ENCODE measurements at places on chromosomes 12 and 14.

- no peak for DNase-seq
Measured at GRCh38 chr14:79090641-79091180, 920.5 kb downstream of the NRXN3 start.

DNA sequence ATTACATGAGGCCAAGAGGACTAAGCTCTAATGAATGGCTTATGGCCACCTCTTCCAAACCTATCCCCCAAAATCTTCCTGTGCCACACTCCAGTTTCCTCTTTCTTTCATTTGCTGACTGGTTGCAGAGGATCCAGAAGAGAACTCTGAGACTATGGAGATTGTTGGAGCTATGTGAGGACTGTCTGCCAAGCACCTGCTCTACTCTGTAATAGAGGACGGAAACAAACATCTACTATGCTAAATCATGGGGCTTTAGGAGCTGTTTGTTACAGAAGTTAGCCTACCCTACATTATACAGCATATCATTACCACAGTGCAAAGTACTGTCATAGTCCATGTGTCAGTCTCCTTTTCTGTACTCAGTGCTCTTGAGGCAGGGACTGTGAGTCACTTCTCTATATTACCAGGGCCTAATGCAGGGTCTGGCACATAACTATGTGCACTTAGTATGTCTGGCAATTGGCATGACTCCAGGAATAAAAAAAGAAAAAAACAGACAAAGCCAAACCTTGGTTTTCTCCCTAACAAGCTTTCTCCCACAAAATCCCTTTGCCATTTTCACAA, 95.1 kb downstream of the RPAP3 start:
- no peak for DNase-seq

- DNase-seq = no peak
Measured at GRCh38 chr12:26340649-26341048, 145.3 kb downstream of the SSPN start.

GRCh38 chr12:104498211-104498801, 41.6 kb downstream of the CHST11 start:
- DNase-seq = no peak

- no peak for DNase-seq
Measured at GRCh38 chr12:31899109-31899508, 60.1 kb upstream of the RESF1 start.

- no peak for DNase-seq
Measured at GRCh38 chr14:63770187-63770807, 42.4 kb upstream of the SGPP1 start.

GRCh38 chr12:5560265-5560664, 128.4 kb downstream of the NTF3 start:
- DNase-seq = no peak

- no peak for DNase-seq
Measured at GRCh38 chr14:100739306-100739705, 12.6 kb downstream of the DLK1 start.

GRCh38 chr12:47829584-47829983, 9.9 kb upstream of the HDAC7 start:
- DNase-seq = no peak

GRCh38 chr14:98791661-98792060, 480.3 kb downstream of the BCL11B start:
- no peak for DNase-seq

DNA sequence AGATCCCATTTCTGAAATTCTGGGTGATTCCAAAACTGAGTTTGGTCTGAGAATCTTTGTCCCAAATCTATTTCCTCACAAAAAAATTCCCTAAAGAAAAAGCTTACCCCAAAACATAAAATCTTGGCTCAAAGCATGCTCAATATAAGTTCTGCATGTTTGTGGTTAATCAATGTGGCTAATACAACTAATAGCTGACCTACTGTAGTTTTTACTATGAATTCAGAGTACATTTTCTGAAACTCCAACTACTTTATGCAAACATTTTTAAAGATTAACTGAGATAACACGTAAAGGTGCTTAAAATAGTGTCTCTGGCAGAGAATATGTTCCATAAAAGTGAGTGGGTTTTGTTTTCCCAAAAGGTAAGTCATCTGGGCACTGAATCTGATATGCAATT, 133.1 kb downstream of the MED13L start:
- no peak for DNase-seq

- DNase-seq = no peak
Measured at GRCh38 chr14:38138473-38139138, 69.1 kb upstream of the SSTR1 start.

- DNase-seq = no peak
Measured at GRCh38 chr12:5369298-5369697, 62.6 kb upstream of the NTF3 start.
